Karpas-422 (cell line): ENCODE measurements at places on chromosomes 11 and 22.

DNA sequence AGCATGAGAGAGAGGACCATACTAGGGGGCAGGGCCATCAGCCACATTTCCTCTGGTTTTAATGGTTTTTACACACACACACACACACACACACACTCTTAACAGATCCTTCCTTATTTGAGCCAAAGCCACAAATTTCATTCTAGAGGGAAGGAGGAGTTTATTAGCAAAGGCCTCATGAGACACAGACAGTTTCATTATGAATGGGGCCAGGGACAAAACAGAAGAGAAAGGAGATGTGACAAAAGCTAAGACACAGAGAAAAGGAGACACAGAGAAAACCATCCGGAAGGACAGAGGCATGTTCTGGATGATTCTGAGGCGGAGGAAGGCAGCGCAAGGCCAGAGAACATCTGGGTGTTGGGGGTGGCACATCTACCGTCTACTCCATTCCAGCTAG lies 32.2 kb upstream of the ARFGAP3 start:
- no peak for DNase-seq

GRCh38 chr22:28576162-28576561 lies 103.5 kb downstream of the TTC28 start:
- DNase-seq, result no peak

- no peak for DNase-seq
Observed at GRCh38 chr11:8610532-8611116, 16.6 kb upstream of the STK33 start.

DNA sequence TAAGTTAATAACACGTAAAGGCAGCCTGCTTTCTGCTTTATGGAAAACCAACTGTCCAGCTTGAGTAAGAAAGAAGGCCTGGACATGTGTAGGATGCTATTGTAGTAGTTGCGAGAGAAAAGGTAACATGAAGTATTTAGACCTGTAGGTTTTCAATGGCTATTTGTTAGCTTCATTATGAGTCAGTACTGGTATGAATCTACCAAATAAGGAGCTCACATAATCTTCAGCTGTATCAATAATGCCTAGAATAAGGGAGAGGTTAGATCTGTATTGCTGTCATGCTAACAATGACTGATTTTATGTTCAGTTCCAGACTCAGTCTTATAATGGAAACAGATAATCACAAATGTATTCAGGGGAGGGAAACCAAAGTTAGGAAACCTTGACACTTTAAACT lies 550.3 kb downstream of the CNTN5 start:
- no peak for DNase-seq

DNA sequence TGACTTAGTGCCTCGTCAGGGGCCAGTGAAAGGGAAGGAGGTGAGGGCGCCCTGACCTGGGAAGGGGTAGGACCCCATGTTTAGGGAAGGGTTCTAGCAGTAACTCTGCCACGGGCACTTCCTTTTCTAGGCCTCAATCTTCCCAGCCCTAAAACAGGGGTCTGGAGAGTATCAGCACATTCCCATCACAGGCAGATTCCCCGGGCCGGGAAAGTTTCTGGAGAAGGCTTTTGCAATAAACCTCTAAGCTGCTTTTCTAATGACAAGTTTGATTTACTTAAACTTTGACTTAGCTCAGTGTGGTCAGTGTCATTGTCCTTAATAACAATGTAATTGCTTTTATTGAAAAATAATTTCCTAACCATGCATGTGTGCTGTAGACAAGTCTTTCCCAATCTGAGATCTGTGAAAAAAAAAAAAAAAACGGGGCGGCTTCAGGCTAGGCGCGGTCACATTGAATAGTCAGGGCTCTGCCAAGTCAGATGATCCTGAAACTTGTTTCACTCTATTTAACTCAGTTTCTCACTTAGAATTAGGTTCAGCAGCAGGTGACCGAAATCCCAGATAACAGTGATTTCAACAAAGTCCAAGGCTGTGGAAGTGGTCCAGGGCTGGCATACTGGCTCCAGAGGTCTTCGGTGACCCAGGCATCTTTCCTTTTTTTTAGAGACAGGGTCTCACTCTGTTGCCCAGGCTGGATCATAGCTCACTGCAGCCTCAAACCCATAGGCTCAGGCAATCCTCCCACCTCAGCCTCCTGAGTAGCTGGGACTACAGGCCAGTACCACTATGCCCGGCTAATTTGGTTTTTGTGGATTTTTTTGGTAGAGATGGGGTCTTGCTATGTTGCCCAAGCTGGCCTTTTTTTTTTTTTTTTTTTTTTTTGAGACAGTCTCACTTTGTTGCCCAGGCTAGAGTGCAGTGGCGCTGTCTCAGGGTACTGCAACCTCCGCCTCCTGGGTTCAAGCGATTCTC lies 19.5 kb upstream of the TAB1 start:
- DNase-seq, result no peak

- DNase-seq, result no peak
Observed at GRCh38 chr22:43849731-43850130, 12.6 kb downstream of the SULT4A1 start.

DNA sequence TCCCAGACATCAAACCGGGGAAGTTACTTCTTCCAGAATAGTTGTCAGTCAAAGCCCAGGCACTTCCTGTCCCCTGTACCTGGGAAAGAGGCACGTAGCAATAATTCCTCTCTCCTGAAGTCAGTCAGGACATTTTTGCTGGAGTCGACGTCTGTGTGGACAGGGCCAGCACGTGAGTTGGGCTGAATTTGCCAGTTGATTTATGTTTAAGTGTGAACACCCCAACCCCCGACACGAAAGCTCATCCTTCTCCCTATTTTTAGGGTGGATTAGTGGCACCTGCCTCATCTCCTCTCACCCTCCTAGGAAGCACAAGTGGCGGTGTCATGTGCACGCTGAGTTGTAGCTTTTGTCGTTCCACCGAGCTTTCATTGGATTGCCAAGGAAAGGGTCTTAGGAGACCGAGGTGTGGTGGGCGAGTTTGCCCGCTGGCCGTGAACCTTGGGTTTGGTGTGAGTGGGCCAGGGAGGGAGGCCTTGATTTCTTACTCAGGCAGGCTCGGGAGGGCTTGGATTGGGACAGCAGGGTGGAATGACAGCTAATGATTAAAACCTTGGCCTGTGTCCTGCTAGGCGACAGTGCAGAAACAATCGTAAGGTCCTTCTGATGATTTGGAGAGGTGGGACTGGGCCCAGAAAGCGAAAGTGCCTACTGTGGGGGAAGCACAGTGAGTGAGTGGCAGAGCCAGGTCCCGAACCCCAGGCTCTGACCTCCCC lies 87.0 kb upstream of the CRYBB3 start:
- DNase-seq, result no peak

- DNase-seq, result no peak
Observed at GRCh38 chr11:1083621-1084551, 9.2 kb downstream of the MUC2 start.

GRCh38 chr11:45939836-45940235 lies 17.4 kb downstream of the LARGE2 start:
- DNase-seq, result no peak

DNA sequence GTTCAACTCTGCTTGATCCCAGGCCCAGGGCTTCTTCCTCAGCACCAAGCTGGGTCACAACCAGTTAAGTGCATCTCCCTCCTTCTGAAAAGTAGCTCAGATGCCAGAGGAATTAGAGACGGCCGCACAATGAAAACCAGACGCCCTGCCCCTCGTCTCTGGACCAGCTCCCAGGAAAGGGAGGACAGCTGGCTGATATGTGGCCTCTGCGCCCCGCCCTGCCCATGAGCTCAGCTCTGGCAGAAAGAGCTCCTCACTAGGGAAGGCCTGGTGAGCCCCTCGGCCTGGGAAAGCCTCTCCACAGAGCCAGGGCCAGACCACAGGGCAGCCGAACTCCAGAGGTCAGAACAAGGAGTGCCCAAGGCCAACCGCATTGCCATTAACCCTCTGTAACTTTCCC lies 18.1 kb upstream of the SCGB1A1 start:
- DNase-seq, result no peak

DNA sequence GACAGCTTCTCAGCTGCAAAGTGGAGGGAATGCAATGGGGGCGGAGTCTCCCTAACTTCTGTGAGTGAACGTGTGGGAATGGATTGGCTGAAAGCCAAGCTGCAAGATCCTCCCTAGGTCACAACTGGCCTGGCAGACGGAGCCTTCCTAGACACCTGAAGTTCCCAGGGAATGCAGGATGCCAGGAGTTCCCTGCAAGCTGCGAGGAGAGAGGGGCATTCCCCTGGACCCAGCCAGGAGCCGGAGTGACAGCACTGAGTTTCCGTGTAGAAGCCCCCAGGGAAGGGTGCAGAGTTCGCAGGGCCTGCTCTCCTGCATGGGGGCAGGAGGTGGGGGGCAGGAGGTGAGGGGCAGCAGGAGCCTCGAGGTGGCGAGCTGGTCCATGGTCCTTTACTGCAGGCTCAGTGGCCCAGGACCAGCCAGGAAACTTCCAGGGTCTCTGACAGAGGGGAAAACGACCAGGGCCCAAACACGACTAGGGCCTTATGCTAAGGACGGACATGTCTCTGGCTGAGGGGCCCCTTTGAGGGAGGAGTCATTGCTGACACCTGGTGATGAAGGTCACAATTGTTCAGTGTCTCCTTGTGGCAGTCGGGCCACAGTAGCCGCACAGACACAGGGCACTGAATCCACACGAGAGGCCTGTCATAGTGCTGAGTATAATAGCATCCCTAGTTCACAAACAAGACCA lies 141.4 kb downstream of the FBXO7 start:
- no peak for DNase-seq

- peak; percentile 82 for DNase-seq
Observed at GRCh38 chr11:36492724-36493304, 17.3 kb downstream of the TRAF6 start.

DNA sequence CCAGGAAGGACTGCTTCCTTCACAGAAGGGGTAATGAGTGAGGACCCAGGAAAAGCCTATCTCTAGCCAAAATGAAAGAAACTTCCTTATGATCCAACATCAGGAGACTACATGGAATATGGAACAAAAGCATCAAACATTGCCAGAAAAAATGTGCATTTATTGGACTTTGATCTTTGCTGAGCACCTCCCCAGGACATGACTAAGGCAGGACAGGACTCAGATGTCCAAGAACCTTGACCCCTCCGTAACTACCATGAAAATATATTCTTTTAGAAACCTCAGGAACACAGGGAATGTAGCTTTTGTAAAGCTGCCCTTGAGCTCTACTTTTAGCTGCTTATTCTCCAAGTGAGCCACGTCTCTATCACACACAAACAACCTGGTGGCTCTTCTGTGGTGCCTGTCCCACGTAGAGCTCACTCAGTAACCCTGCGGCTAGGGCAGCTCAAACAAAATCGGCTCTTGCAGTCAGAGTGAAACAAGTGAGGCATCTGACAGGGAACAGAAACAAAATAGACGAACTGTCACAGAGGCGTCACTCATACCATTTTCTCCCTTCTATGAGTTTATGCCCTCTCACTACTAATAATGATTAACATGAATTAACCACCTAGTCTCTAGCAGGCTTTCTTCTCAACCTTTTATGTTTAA lies 471.5 kb upstream of the API5 start:
- DNase-seq, result no peak

DNA sequence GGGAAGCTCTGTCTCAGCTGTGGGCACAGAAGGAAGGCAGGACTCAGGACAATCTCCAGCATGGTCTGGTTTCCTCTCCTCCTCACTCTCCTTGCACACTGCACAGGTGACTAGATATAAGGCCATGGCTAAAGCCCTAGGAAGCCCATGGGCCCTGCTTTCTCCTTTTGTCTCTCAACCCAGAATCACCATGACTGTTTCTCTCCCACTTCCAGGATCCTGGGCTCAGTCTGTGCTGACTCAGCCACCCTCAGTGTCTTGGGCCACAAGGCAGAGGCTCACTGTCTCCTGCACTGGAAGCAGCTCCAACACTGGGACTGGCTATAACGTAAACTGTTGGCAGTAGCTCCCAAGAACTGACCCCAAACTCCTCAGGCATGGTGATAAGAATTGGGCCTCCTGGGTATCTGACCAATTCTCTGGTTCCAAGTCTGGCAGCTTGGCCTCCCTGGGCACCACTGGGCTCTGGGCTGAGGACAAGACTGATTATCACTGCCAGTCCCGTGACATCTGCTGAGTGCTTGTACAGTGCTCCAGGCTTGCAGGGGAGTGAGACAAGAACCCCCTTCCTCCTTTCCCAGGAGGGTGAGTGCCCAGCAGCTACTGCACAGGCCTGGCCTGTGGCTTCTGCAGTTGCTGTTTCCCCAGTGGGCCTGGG lies 104.0 kb upstream of the TOP3B start:
- DNase-seq, result no peak

- DNase-seq, result no peak
Observed at GRCh38 chr11:12604557-12605153, 69.6 kb upstream of the TEAD1 start.

DNA sequence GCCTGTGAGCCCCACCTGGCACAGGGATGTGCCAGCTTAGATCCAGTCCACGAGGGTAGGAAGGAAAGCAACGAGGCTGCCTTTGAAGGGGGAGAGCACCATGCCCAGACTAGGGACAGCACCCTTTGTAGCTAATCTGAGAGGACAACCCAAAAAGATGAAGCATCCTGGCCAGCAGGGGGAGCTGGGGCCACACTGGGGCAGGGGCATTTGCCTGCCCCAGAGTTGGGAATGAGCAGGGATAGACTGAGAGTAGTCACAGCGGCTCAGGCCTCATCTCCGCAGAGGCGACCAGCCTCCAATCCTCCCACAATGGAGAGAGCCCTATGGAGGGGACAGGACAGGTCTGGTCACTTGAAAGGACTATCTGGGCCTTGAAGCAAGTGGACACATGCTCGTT lies 16.4 kb downstream of the LMO1 start:
- peak; percentile 74 for DNase-seq

- DNase-seq, result no peak
Observed at GRCh38 chr11:90407350-90407749, 184.5 kb upstream of the CHORDC1 start.

DNA sequence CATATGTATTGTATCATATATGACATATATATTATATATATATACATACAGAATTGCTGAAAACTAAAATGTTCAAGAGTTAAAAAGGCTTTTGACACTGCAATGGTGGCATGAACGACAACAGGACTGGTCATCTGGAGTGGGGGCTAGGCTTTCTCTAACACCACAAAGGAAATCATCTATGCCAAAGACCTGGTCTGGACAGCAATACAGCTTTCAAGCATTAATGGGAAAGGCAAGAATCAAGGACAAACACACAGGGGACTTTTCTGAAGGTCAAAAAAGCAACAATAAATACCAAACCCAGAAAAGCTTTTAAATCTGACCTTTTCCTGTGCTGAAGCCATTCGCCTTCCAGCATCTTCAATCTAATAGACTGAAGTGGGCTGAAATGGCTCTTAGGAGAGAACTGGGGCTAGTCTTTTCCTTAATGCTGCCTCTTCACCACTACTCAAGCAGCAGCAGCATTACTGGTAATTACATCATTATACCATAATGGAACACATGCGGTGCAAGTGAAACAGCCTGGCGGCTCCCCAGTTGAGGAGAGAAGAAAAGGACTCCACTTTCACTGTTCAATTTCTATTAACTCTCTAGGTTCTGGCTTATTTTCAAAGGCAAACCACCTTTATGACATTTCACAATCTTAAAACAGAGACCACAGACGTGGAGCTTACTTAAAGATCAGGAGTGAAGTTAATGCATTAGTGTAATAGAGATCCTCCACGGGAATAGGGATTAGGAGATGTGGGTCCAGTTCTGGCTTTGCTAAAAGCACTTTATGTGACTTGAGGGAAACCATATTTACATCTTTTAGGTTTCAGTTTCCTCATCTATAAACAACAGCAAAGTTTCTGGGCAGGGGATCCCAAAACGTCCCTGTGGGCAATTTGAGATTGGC lies 63.0 kb downstream of the GAB2 start:
- no peak for DNase-seq
